ENCODE measurements at places on chromosomes 12 and 14. TPM values are rescaled to one million over a fixed set of nuclear protein-coding genes. Genes with fewer than 3 reads are reported as not detected.

DNAH10 gene
- total RNA-seq, result 0.16 TPM

SYCP3 gene
- total RNA-seq, result not detected

CLEC2A gene
- not detected for total RNA-seq

SUPT16H gene
- total RNA-seq, result 77.1 TPM

TROAP gene
- 0.36 TPM for total RNA-seq

CELA1 gene
- not detected for total RNA-seq

RNASE4 gene
- total RNA-seq, result 80.3 TPM

UNC79 gene
- 1.4 TPM for total RNA-seq

ANO4 gene
- 0.16 TPM for total RNA-seq

PPHLN1 gene
- 62.7 TPM for total RNA-seq

CD27 gene
- total RNA-seq, result not detected

ITFG2 gene
- 24.2 TPM for total RNA-seq

DEGS2 gene
- 0.54 TPM for total RNA-seq

AMN1 gene
- 11.8 TPM for total RNA-seq

WDHD1 gene
- 1.4 TPM for total RNA-seq

ARHGAP9 gene
- total RNA-seq, result 16.3 TPM

TSPAN9 gene
- total RNA-seq, result 28.0 TPM

NPAS3 gene
- total RNA-seq, result 6.4 TPM

FAR2 gene
- 12.4 TPM for total RNA-seq

IQSEC3 gene
- total RNA-seq, result 0.33 TPM

CHGA gene
- total RNA-seq, result 3.9 TPM

LRCOL1 gene
- not detected for total RNA-seq

CCDC196 gene
- not detected for total RNA-seq

OR4E2 gene
- total RNA-seq, result not detected

KIF5A gene
- total RNA-seq, result 3.6 TPM

HNRNPA1 gene
- total RNA-seq, result 657 TPM

CLECL1 gene
- total RNA-seq, result not detected

KCNC2 gene
- total RNA-seq, result under 0.01 TPM

TMEM63C gene
- 0.28 TPM for total RNA-seq

KRT79 gene
- not detected for total RNA-seq

LRP1-AS gene
- not detected for total RNA-seq

ART4 gene
- total RNA-seq, result 0.27 TPM

ARL1 gene
- total RNA-seq, result 72.2 TPM

SCN8A gene
- total RNA-seq, result 0.41 TPM

ACACB gene
- 295 TPM for total RNA-seq

ASB2 gene
- 178 TPM for total RNA-seq

ZNF140 gene
- 18.8 TPM for total RNA-seq

CD9 gene
- 453 TPM for total RNA-seq

OLR1 gene
- 3.3 TPM for total RNA-seq

FRMD6 gene
- total RNA-seq, result 54.2 TPM

MYL2 gene
- not detected for total RNA-seq

ERO1A gene
- 27.3 TPM for total RNA-seq

GZMH gene
- not detected for total RNA-seq

AICDA gene
- not detected for total RNA-seq

CLEC4C gene
- not detected for total RNA-seq

BCL11B gene
- total RNA-seq, result 0.14 TPM

CBLN3 gene
- 2.1 TPM for total RNA-seq

KRT78 gene
- not detected for total RNA-seq

TGFB3 gene
- total RNA-seq, result 22.3 TPM

CEBPE gene
- not detected for total RNA-seq

All from sigmoid colon (tissue), 7 donors.